Heart left ventricle (tissue), 16 donors: ENCODE measurements at places on chromosomes 3 and 15. TPM values are rescaled to one million over a fixed set of nuclear protein-coding genes. Genes with fewer than 3 reads are reported as not detected.
A peak's percentile ranks its signal among the peaks of the same experiment; 100 is the strongest.

The GABRR3 gene
- not detected for total RNA-seq

The GOLGA8Q gene
- total RNA-seq, result 1.1 TPM

The ZMYND10 gene
- 1.2 TPM for total RNA-seq

The PSTPIP1 gene
- total RNA-seq, result 1.4 TPM

The INSYN1 gene
- 83.0 TPM for total RNA-seq

The CAMK2N2 gene
- not detected for total RNA-seq

The TLE3 gene
- total RNA-seq, result 21.8 TPM

The IL17RB gene
- total RNA-seq, result 0.09 TPM

The CDCP1 gene
- total RNA-seq, result 5.8 TPM

DNA sequence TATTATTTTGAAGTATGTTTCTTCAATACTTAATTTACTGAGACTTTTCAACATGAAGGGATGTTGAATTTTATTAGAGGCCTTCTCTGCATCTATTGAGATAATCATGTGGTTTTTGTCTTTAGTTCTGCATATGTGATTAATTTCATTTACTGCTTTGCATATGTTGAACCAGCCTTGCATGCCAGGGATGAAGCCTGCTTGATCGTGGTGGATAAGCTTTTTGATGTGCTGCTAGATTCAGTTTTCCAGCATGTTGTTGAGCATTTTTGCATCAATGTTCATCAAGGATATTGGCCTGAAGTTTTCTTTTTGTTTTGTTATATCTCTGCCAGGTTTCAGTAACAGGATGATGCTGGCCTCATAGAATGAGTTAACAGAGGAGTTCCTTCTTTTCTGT, 134.4 kb downstream of the RSRC1 start:
- DNase-seq, result no peak

GRCh38 chr15:61186905-61187741, 42.0 kb downstream of the RORA start:
- peak; percentile 55 for DNase-seq

- peak; percentile 66 for DNase-seq
Observed at GRCh38 chr3:64908251-64908685, 220.5 kb upstream of the ADAMTS9 start.

- DNase-seq, result no peak
Observed at GRCh38 chr3:79161941-79162340, 605.9 kb downstream of the ROBO1 start.

DNA sequence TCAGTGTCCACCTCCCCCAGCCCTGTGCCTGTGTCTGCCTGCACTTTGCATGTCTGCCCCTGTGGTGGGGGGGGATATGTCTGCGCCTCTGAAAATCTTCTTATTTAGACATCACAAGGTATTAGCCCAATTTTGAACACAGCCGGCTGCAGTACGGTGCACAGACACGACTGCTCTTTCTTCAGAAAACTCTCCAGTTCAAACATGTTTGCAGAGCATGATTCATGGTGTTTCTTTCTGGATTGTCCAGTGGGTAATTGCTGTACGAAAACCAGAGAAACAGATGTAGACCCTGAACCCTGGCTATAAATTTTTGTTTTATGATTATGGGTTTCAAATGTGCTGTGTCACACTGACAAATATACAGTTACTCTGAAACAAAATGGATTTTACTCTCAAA, 3.4 kb upstream of the RARB start:
- no peak for DNase-seq

- DNase-seq, result no peak
Observed at GRCh38 chr3:126342991-126343648, 14.1 kb downstream of the KLF15 start.

GRCh38 chr15:75167588-75168350, 33.9 kb upstream of the C15orf39 start:
- no peak for DNase-seq

GRCh38 chr3:154783521-154783931, 296.6 kb upstream of the MME start:
- DNase-seq, result no peak

GRCh38 chr3:30658328-30659052, 52.1 kb downstream of the TGFBR2 start:
- no peak for DNase-seq

GRCh38 chr3:189355481-189356201, 183.9 kb downstream of the TPRG1 start:
- no peak for DNase-seq

DNA sequence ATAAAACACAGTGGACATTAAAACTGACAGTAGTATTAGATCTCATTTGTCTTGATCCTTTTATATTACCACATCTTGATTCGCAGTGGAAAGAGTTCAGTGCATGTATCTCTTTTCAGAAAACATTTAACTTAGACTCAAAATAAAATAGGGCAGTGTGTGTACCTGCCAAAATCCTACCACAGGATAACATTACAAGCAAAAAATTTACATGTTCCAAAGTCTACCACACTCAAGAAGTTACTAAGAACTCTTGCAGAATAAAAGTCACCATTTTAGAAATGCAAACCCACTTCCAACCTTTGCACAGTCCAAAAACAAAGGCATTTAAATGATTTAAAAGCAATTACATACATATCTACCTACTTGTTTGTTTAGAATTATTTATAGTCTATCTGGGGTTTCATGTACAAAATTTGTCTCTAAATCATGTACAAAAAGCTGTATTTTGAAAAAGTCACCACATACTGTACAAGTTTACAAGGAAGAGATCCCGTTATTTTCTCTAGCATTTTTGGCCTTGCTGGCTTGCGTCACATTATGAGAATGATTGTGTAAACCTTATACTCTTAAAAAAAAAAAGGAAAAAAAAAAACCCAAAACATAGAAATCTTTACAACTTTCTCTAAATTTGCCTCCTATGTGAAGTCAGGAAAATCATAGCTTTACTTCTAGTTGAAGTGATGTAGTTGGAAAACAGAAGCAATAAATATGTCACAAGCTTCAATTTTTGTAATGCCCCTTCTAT, 153.8 kb downstream of the ADAM10 start:
- no peak for DNase-seq

DNA sequence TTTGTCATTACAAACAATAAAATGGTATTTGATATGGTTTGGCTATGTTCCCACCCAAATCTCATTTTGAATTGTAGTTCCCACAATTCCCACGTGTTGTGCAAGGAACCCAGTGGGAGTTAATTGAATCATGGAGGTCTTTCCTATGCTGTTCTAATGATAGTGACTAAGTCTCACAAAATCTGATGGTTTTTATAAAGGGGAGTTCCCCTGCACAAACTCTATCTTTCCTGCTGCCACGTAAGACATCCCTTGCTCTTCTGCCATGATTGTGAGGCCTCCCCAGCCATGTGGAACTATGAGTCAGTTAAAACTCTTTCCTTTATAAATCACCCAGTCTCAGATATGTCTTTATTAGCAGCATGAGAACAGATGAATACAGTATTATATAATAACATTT, 15.4 kb upstream of the AADAC start:
- DNase-seq, result no peak

DNA sequence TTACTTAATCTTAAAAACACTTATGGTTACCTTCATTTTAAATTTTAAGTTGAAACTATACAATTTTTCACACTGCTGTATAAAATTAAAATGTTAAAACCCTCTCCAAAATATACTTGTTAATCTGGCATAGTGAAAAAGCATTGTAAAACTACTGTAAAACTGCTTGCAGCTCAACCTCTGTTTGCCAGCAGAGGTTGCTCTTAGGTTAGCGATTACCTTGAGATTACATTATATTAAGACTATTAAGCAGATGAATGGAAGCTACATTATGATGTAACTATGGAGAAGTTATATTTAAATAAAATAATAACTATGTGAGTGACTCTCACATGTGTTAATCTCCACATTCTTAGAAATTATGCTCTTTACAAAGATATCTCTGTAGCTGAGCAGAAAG, 143.6 kb upstream of the SLITRK3 start:
- DNase-seq, result no peak

DNA sequence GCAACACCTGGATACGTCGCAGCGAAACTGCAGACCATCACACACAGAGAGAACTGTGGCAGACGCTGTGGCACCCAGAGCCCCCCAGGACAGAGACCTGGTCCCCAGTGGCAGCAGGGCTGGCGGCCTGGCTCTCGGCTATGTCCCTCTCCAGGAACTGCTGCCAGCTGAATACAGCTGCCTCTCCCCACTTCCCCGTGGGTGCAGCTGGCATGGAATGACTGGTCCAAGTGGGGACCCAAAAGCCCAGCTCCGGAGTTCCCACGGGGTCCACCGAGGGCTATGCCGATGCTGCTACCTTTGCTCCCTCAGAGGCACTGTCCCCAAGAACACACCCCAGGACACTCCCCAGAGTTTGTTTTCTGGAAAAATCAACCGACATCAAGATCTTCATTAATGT, 67.8 kb upstream of the GATA2 start:
- DNase-seq, result no peak

DNA sequence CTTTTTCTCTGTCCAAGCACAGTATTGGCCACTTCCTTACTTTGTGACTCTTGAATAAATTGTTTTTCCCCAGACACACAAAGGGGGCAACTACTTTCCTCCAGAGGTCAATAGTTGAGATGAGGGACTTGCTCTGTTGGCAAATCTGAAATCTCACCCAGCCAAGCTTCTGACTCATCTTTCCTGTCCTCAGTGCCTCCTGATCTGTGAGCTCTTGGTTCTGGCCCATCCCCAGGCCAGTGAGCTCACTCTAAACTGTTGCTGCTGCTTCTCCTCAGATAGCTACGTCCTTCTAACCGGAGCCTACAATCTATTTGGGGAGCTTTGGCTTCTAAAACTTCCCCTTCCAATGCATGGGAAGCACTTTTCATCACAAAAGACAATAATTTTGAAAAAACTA, 50.0 kb upstream of the NMD3 start:
- peak; percentile 87 for DNase-seq

- DNase-seq, result peak; percentile 48
Observed at GRCh38 chr3:187983484-187984124, 170.4 kb upstream of the LPP start.

DNA sequence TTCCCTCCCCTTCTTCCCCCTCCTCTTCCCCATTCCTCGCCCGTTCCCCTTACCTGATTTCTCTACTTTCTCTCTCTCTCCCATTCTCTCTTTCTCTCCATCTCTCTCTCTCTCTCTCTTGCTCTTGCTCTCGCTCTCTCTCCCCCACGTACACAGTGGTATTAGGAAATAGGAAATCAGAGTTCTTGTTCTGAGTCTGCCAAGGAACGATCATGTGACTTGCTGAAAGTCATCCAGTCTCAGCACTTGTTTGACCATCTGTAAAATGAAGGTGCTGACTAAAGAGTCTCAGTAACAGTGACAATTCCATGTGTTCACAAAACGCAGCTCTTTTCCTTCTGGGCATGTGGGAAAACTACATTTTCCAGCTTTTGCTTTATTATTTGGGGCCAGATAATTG, 445.0 kb upstream of the TGFBR2 start:
- DNase-seq, result peak; percentile 36
